ENCODE measurements at places on chromosomes 1 and 21. TPM values are rescaled to one million over a fixed set of nuclear protein-coding genes. Genes with fewer than 3 reads are reported as not detected.

CHIA gene
- total RNA-seq, result not detected

FLG2 gene
- not detected for total RNA-seq

HAPLN2 gene
- not detected for total RNA-seq

C1orf185 gene
- not detected for total RNA-seq

ZNF669 gene
- total RNA-seq, result 3.2 TPM

GBP7 gene
- not detected for total RNA-seq

HTR6 gene
- total RNA-seq, result 0.14 TPM

ACBD6 gene
- 54.7 TPM for total RNA-seq

BTG3 gene
- 31.4 TPM for total RNA-seq

TNFRSF8 gene
- total RNA-seq, result 0.09 TPM

BARHL2 gene
- total RNA-seq, result not detected
